NCI-H1048 (cell line): ENCODE measurements at places on chromosomes 16 and 17.

GRCh38 chr17:5672141-5672540 is 87.8 kb upstream of the NLRP1 start:
- no peak for DNase-seq

- no peak for DNase-seq
Observed at GRCh38 chr16:55045329-55045728, 114.7 kb downstream of the IRX5 start.

- no peak for DNase-seq
Observed at GRCh38 chr17:19258371-19258770, 21.2 kb downstream of the EPN2 start.

- no peak for DNase-seq
Observed at GRCh38 chr17:33262266-33263123, 30.6 kb downstream of the ASIC2 start.

DNA sequence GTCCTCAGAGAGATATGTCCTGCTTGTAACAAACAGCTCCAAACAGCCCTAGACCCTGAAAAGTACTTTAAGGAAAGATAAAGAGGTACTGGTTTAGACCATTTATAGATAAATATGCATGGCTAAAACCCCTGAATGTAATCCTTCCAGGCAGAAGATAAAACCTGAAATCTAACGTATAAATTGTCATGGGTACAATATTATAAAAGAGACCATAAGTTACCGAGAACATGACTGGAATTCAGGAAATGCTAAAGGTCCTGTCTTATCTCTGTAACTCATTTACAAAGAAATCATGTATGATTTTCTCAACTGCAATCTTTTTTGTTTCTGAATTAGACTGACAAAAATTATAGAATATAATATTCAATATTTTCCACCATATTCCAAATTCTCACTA is 9.2 kb upstream of the KANSL1 start:
- no peak for DNase-seq

DNA sequence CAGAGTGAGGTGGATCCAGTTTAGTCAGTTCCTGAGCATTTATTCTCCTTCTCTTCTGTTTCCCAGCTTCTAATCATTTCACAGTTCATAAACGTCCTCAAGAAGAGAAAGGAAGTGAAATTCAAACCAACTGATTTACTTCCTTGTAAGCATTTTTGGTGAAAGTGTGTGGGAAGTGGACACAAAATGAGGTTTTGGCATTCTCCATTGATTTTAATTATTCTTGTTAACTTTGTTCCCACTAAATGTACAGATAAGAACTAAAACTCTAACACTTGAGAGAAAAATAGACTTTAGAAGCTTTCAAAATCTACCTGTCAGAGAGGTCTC is 42.7 kb upstream of the CORO6 start:
- no peak for DNase-seq

DNA sequence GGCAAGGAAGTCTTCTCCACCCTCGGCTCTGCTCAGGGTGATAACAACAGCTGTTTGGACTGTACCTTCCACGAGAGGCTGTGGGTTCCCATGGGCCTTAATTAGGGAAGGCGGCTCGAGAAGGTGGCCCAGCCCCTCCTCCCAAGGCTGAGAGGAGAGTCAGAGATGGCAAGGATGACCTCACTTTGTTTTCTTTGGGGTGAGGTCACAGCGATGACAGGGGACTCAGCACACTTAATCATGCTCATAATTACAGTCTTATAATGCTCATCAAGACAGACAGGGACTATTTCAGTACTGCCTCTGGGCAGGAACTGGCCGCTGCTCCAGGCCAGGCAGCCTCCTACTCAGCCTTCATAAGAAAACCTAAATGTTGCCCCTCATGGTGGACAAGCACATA is 19.7 kb downstream of the WFDC1 start:
- no peak for DNase-seq

DNA sequence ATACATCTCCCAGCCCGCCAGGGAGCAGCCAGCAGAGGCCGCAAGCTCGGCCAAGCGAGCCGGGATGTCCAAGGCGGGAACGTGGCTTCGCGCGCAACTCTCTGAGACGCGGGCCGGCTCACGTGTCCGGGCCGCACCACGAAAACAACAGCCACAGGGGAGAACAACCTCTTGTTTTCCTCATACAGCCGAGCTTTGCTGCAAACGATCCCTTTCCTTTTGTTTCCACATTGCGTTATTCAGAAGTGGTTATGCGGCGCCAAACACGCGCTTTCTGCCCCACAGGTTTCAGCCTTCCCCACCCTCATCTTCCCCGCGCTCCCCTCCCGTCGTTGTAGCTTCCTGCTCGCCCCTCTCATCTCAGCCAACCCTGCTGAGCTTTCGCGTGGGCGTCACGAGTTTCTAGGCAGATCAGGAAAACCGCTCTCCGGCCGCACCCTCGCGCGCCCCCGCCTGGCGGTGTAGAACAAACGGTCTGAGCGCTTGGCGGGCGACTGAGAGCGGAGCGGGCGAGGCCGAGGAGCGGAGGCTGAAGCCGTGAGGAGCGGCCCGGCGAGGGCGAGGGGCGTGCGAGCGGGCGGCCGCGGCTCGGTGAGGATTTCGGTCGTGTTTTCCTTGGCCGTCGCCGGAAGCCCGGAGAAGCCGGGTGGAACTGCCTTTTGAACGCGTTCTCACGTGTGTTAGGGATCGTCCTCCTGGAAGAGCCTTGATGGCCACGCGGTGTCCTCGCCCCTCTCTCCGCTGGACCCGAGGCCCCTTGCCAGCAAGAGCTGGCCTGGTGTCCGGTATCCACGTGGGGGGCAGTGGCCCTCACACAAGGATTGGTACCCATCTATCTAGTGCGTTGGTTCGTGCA is 6.6 kb upstream of the SMARCD2 start:
- DNase-seq = no peak

DNA sequence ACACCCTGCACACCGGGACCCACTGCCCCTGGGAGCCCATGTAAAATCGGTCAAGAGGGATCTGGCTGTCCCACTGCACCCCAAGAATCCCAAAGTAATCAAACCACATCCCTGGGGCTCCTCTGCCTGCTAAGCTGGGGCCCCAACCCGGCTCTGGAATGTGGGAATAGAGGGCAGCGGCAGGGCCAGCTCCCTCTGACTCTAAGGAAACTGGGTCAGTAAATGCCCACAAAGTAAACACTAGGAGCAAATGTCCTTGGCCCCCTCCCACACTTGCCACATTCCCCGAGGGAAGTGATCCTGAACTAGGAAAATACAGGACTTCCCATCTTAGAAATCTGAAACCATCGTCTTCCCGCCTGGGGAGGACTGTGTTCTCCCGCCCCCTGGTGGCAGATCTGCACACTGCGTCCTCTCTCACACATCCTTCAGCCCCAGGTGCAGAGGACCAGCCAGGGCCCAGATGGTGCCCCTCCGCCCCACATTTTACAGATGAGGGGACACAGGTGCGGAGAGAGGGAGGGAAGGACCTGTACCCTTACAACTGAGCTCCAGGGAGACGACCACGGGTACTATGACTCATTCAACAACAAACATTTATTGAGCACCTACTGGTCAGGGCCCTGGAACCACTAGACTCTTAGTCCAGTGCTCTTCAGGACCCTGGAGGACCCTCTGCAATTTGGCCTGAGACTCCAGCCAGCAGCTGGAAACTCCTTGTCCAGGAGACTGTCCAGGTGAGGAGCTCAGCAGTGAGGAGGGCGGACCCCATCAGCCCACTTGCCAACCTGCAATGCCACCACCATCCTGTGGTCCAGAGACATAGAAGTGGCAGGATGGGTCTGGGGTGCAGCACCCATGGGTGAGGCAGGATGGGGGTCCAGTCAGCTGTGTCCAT is 10.1 kb downstream of the P3H4 start:
- DNase-seq = peak; percentile 70

GRCh38 chr17:57600074-57600473 is 145.0 kb downstream of the CCDC182 start:
- no peak for DNase-seq

DNA sequence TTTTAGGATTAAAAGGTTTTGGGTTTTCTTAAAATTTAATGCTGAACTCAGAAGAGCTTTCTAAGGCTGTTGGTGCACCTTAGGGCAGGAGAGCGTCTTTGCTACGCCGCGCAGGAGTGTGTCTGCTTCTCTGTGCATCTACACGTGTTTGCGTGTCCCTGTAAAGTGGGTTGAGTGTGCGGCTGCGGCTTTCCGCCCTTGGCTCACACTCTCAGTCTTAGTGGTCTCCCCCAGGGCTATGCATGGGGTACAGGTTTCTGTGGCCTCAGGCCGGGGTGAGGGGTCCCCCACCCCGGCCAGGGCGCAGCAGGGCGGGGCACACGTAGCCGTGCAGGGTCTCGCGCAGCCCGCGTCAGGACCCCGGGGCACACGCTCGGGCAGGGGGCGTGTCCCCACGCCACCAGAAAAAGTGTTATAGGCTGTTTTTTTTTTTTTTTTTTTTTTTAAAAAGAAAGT is 727 bp upstream of the TENT4B start:
- DNase-seq = no peak

- DNase-seq = no peak
Observed at GRCh38 chr16:76483307-76483909, 206.2 kb downstream of the CNTNAP4 start.

GRCh38 chr17:79165756-79166473 is 91.3 kb downstream of the ENGASE start:
- DNase-seq = no peak

- DNase-seq = no peak
Observed at GRCh38 chr17:39757931-39758873, 20.5 kb downstream of the GRB7 start.

- DNase-seq = peak; percentile 63
Observed at GRCh38 chr17:21513012-21513570, 136.9 kb downstream of the KCNJ12 start.

DNA sequence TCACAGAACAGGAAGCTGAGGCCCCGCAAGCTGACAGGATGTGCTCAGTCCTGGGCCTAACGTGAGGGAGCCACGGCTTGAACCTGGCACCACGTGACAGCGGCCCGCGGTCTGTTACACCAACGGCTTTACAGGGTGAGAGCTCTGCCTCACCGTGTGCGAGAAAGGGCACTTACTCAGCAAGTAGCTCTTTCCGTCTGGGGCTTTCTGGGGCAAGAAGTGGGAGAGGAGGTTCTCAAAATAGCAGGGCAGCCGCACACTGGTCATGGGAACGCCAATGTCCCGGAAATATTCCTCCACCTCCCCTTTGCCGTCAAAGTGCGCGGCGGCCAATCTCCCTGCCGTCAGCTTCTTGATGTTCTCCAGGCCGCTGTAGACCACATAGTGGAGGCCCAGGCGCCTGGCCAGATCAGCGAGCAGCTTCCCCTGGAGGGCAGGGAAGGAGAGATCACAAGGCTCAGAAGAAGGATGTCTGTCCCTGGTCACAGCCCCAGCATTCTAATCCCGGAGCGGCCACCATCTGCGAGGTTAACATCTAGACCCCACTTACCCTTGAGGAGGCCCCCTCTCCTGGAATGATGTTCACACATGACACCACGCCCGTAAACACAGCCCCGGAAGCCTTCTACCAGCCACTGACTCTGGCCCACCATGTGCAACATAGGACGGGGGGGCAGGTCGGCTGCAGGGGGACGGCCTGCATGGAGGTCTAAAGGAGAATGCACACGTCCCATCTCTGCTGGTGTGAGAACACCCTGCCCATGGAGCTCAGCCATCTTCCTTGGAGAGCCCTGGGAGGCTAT is 8.2 kb downstream of the NMRAL1 start:
- DNase-seq = no peak

- no peak for DNase-seq
Observed at GRCh38 chr16:70324998-70325747, 21.5 kb upstream of the DDX19A start.

- DNase-seq = no peak
Observed at GRCh38 chr16:73891129-73891542, 405.5 kb upstream of the PSMD7 start.

- no peak for DNase-seq
Observed at GRCh38 chr17:601244-601925, 113.3 kb downstream of the VPS53 start.

- no peak for DNase-seq
Observed at GRCh38 chr16:4966736-4967453, 8.8 kb downstream of the SEC14L5 start.

DNA sequence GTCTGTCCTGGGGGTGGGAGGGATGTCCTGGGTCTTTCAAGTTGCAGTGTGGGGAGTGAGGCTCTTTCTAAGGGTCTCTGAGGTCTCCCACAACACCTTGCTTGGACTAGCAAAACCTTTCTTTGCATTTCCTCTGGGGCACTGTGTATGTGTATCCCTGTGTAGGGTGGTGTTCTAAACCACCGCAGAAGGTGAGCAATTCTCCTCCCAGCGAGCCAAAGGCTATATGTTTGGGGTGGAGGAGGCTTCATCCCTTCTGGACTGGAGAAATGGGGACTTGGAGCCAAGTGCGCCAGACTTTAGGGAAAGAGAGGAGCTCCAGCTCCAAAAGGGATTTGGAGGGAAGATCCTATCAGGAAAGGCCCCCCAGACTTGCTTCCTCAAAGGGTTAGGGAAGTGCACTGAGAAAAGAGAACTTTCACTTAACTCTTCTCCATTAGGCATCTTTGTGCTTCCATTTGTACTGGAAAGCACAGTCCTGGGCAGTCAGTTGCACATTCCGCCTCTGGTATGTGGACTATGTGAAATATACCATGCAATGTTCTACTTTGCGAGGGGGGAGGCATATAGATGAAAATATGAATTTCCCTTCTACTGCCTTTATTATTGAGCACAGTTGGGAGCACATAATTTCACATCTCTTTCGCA is 18.9 kb upstream of the HOXB9 start:
- no peak for DNase-seq

DNA sequence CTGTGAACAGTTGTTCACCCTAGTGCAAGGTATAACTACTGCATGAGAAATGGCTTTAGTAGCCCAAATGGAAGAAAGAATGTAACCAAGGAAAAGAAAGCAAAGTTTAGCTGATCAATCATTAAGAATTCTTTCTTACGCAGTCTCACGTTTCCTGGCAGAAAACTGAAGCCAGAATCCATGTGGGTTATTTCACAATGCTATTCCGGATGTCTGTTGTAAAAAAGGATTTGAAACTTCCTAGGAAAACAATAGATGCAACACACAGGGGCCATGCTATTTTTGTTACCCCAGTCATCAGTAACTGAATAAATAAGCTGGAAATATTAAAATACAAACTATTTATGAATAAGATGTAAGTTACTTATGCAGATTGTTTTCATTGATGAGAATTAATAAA is 802.5 kb downstream of the CDH8 start:
- no peak for DNase-seq

DNA sequence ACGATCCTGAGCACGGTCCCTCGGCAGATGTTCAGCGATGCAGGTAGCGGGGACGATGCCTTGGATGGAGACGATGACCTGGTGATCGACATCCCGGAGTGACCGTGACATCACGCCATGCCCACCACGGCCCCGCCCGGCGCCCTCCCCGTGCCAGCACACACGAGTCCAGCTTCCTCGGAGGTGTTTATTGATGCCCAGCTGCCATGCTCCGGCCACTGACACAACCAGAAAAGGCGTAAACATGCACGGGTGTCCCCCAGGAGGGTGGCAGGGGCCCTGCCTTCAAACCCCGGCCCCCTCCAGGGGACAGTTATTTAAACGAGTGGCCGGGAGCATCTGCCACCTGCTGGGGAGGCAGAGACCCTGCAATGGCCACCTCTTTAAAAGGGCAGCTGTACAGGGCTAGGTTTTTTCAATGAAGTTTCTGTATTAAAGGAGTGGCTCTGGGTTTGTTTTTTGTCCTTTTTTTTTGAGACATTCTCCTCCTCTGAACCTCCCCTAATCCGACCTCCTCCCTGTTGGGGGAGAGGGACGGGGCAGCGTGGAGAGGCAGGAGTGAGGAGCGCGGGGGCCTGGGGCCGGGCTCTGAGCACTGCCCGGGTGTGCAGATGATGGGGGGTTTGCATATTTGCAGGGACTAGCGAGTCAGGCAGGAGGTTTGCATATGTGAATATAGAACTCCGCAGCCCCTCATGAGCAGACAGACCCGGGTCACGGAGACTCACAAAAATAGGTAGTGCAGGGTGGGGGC is 5.3 kb downstream of the DOC2A start:
- DNase-seq = no peak
